Activated T-cell treated with anti-CD3 and anti-CD28 coated beads for 24 hours (primary cell): ENCODE measurements at places on chromosomes 2 and 18.

- DNase-seq: no peak
Measured at GRCh38 chr18:74006143-74006542, 141.5 kb downstream of the FBXO15 start.

GRCh38 chr18:79943608-79944125 is 7.8 kb downstream of the SLC66A2 start:
- DNase-seq: no peak

GRCh38 chr2:217928324-217929181 is 74.2 kb downstream of the TNS1 start:
- DNase-seq: no peak

DNA sequence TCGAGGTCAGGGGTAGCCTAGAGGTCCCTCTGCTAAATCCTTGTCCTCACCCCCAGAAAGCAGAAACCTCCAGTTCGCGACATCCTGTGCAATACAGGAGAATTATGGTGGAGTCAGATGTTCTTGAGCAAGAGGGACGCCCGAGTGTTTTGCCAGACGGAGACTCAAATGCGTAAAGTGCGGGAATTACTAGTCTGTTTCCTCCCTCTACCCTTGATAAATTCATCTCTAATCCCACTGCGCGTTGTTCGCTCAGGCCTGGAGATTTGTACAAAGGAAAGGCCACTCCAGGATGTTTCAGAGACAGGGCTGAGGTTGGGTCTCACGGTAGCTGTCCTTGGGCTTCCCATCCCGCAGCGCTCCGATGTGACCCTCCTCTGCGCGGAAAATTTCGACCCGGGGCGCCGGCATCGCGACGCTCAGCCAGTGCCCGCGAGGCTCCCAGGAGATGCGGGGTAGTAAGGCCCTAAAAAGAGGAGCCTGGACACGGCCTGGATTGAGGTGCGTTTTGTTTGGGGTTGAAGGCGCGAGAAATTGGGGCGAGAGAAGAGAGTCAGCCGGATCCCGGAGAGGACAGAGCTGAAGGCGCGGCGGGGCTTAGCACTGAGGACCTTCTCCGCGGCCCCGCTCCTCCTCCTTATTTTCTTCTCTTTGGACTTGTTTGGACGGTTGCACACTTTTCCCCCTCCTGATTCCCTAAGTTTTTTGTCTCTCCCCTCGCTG is 2.6 kb upstream of the NEUROD1 start:
- DNase-seq: no peak

- peak; percentile 28 for DNase-seq
Measured at GRCh38 chr2:197889041-197889440, 84.6 kb downstream of the PLCL1 start.

DNA sequence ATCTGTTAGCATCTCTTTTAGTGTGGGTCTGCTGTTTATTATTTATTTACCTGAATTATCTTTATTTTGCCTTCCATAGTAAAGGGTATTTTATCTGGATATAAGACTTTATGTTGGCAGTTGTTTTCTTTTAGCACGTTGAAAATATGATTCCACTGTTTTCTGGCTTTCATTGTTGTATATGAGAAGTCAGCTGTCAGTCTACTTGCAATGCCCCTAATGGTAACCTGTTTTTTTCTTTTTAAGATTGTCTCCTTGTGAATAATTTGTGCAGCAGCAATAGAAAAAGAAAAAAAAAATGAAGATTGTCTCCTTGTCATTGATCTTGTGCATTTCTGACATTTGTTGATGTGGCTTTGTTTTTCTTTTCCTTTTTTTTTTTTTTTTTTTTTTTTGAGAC is 27.2 kb downstream of the SNED1 start:
- DNase-seq: no peak

DNA sequence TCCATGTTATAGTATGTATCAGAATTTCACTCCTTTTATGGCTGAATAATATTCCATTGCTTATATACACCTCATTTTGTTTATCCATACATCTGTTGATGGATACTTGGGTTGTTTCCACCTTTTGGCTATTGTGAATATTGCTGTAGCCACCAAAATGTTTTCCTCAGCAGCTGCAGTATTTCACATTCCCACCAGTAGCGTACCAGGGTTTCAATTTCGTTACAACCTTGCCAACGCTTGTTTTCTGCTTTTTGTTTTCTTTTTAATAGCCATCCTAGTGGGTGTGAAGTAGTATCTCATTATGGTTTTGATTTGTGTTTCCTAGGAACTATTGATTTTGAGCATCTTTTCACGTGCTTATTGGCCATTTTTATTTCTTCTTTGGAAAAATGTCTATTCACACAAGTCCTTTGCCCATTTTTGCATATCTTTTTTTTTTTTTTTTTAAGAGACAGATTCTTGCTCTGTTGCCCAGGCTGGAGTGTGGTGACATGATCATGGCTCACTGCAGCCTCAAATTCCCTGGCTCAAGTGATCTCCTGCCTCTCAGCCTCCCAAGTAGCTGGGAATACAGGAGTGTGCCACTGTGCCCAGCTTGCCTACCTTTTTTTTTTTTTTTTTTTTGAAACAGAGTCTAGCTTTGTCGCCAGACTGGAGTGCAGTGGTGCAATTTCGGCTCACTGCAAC is 14.2 kb downstream of the UBXN2A start:
- DNase-seq: no peak

GRCh38 chr2:60872510-60872928 is 8.9 kb upstream of the REL start:
- no peak for DNase-seq

DNA sequence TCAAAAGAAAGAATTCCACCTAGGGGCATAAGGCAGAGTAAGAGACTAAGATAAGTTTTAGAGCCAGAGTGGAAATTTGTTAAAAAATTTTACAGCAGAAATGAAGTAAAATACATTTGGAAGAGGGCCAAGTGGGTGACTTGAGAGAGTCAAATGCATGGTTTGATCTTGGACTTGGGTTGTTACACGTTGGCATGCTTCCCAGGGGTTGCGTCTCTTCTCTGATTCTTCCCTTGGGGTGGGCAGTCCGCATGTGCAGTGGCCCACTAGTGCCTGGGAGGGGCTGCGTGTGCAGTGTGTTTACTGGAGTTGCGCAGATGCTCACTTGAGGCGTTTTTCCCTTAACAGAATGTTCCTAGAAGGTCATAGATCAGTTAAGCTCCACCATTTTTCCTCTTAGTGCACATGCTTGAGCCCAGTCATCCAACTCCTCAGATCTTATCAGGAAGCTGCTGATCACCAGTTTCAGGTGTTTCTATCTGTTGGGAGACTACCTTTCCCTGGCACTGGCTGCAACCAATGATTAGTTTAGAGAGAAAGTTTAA is 13.1 kb downstream of the SEH1L start:
- DNase-seq: no peak

DNA sequence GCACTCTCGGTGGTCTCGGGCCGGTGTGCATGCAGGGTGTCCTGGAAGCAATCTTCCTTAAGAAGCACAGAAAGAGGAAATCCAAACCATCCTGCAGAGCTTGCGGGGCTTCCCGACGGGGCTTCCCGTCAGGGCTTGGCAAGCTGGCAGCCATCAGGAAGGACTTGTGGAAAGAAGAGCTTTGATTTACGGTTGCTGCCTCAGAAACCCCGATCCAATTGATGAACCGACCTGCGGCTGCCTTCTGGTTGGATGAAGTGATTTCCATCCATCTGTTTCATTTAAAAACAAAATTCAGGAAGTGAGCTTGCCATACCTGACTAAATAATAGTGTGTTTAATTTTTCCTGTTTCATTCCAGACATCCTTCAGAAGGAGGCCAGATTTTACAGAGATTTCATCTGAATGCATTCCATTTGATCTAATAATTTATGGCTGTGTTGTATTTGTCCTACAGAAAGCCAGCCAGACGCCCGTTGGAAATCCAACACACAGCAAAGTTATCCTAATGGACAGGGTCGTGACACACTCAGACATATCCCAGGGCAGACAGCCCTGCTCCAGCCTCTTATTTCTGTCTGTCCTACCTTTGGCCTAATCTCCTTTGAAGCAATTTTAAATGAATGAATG is 141.3 kb downstream of the SEPTIN10 start:
- no peak for DNase-seq

GRCh38 chr2:46320141-46320567 is 22.9 kb downstream of the EPAS1 start:
- DNase-seq: no peak

- no peak for DNase-seq
Measured at GRCh38 chr2:198662905-198663304, 794.8 kb downstream of the SATB2 start.

DNA sequence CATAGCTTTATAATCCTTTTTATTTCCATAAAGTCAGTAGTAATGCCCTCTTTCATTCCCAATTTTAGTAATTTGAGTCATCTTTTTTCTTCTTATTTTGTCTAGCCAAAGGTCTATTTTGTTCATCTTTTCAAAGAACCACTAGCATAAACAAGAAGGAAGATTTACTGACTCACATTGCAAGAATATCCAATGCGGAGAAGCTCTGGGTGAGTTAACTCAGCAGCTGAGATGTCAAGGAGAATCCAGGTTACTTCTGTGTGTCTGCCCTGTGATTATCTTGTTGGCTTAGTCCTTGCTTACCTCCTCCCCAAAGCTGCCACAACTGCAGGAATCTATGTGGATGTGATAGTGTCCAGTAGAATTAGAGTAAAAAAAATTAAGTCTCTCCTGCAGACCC is 311.4 kb upstream of the NCKAP5 start:
- DNase-seq: no peak

GRCh38 chr2:33190393-33190937 is 243.7 kb downstream of the LTBP1 start:
- DNase-seq: no peak

- DNase-seq: no peak
Measured at GRCh38 chr2:215171151-215171550, 32.7 kb upstream of the ABCA12 start.

- DNase-seq: no peak
Measured at GRCh38 chr2:113157897-113158753, 15.6 kb upstream of the PSD4 start.

DNA sequence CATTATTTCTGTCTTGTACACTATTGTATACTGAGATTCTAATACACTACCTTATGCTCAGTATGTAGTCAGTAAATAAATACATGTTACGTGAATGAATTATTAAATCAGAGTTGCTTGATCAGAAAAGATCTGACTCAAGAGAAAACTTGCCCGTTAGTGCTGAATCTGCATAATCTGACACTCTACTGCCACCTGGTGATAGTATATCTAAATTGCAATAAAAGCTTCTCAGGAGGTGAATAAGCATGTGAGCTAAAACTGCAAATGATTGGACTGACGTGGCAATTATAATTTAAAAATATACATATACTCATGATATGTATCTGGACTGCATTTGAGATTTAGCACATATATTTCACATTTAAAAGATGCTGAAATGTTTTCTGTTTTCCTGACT is 70.4 kb downstream of the KIAA1328 start:
- no peak for DNase-seq

GRCh38 chr2:29239209-29239960 is 124.2 kb downstream of the CLIP4 start:
- no peak for DNase-seq

DNA sequence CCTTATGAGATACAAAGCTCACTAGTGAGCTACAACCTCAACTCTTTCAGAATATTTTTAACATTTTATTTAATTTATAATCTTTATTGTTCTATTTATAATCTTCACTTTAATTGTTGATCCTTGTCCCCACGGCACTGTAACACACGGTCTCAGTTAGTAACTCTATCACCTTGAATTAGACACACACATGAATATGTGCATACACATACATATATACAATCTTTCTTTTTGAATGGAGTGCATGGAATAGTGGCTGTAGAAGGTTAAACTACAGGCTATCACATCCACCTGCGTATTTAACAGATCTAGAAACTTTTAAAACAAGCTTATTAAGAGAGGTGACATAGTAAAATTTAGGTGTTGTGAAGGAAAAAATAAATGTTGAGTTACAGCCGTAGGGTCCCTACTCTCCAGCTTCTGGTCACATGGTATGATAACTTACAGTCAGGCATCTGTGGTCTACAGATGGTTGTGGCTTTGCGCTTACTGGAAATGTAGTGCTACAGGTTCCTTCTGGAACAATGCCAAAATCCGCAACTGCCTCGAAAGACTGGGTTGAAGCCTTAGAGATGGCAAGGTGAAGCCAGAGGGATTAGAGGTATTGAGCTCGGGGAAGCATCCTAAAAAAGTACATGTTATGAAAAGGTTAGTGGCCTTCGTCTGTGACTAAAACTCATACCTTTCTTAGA is 1324.1 kb upstream of the SLC39A10 start:
- no peak for DNase-seq

- no peak for DNase-seq
Measured at GRCh38 chr2:232870766-232871371, 805 bp downstream of the SNORC start.

DNA sequence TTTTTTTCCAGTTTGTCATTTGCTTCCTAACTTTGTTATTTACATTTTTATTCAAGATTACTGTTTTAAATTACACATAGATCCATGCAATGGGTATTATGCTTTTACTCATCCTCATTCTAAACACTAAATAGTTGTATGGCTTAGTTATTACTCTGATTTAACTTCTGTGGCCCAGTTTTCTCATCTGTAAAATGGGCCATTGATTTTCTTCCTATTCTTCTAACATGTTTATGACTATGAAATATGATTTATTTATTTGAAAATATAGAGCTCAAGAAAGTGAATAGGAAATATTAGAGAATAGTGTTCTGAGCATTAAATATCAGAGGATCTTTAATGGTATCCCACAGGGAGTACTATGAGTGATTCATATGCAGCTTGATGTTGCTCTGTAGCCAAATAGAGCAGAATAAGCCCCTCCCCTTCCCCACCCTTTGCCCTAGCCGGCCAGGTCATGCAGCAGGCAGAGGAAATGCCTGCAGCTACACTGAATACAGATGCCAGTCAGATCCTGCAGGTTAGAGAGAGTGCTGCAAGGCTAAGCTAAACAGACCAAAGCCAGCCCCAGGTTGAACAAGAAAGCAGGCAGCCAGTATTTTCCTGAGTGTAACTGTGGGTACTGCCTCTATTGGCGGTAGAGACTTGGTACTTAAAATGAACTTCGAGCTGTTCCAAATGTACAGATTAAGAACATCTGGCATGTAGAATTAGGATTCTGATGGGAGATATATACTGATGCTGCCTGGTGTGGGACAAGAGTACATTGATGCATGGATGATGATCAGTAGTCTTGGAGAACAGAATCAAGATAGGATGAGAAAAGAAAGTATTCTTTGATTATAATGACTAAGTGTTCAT is 11.7 kb upstream of the ACYP2 start:
- no peak for DNase-seq

DNA sequence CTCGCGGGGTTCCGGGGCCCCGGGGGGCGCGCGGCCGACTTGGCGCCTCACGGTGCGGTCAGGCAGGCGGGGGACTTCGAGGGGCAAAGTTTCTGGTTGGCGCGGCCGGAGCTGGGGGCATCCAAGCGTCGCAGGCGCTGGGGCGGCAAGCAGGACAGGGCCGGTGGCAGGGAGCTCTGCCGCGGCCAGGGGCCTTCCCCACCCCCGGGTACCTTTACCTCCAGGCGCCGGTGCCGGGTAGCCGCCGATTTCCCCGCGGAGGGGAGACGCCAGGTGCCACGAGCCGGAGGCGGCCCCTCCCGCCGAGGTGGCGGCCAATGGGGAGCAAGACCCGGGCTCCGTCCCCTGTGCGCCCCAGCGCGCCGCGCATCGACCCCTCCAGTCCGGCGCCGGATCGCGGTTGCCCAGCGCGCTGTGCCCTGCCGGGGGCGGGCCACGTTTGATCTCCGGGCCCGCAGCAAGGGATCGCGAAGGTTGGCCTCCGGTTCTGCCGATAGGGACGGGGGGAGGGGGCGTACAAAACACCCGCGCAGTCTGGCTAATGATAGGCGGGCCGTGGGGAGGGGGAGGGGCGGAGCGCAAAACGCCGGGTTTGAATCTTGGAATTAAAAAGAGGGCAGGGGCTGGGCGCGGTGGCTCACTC is at the start of gene ST8SIA5:
Gene ST8SIA5 (minus strand): TSS at position 495 of the 643 bp plus-strand sequence. CDS start 545 bp downstream, outside the sequence.
- no peak for DNase-seq

GRCh38 chr2:100852999-100853908 is 33.3 kb downstream of the NPAS2 start:
- DNase-seq: no peak

- DNase-seq: no peak
Measured at GRCh38 chr2:55010915-55011314, 39.3 kb downstream of the RTN4 start.
